ENCODE measurements at places on chromosomes 11 and 22.

DNA sequence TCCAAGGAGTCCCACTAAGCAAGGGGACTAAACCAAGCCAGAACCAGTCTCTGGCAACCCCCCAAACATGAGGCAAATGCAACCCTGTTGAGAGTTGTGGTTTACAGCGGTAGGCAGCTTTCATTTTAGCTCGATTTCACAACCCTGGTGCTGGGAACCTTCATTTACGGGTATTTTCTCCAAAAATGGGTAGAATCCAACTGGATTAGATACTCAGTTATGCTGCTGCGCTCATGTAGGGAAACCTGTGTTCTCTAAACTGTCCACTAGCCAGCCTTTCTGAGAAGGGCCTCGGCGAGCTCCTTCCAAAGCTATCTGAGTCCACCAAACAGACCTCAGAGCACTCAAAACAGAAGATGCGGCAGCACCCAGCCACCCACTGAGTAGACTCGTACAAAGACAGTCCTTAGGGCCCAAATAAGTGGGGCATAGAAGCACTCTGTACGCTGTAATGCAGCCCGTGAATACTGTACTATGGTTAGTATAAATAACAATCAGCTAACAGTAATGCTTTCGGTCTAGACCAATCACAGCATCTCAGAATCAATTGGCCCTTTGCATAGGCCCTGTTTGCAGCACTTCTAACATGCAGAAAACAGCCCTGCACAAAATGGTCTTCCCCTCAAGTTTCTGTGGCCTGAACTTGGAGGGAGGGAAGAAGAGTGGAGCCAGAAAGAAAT, 104.7 kb downstream of the ETS1 start:
- DNase-seq: no peak

DNA sequence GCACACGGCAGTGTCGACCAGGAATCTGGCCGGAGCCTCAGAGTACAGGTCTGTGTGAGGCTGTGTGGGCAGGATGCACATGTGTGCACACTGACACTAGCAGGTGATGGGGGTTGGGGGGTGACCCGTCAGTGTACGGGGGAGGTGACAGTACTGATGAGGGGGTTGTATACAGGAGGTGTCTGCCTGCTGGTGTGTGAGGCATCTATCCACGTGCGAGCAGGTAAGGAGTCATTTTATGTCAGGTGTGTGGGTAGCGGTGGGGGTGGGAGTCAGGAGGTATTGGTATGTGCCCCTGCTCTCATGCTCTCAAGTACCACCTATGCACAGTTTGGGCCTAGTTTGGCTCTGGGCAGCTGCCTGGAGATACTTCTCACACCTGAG, 4.5 kb upstream of the PHRF1 start:
- no peak for DNase-seq

- no peak for DNase-seq
Observed at GRCh38 chr11:130369141-130369691, 54.5 kb upstream of the ZBTB44 start.

GRCh38 chr11:77778549-77778948, 42.0 kb downstream of the RSF1 start:
- no peak for DNase-seq

- no peak for DNase-seq
Observed at GRCh38 chr11:14969901-14970323, 2.2 kb downstream of the CALCA start.

DNA sequence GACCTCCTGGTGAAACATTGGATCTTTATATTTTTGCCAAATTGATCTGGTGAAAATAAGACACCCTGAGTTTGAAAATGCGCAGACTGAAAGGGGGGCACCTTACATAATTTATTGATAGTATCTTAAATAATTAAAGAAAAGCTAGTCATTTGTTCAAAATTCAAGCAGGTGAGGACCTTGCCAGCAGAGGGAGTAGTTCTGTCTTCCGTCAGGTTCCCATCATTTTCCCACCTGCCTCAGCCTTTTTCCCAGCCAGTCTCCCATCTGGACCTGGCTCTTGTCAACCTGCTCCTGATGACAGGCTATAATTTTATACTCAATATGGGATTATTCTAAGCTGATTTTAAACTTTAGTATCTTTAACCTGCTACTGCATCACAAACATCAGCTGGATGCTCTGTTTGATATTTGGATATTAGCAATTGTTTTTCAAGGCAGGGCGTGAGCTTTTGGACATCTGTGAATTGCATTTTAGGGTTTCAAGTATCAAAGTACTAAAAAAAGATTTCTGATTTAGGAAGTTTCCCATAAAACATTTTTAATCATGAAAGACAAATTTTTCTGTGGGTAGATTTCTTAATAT, 132.0 kb downstream of the ELP4 start:
- no peak for DNase-seq

- DNase-seq: no peak
Observed at GRCh38 chr11:69062169-69062855, 13.6 kb downstream of the TPCN2 start.

DNA sequence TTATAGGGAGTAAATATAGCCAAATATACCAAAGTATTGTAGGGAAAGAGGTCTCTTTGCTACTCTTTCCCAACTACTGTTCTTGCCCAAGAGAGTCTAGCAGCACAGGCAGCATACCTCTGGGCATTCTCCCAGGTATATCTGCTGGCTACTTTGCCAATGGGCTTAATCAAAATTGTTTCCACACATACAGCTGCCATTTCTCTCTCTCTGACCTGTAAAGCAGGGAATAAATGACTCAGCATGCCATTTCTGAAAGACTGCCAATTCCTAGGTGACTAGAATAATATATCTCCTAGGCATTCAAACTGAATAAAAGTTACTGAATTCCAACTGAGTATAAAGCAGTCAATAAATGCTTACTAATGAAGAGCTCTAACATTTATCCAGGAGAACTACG, 44.6 kb downstream of the RDX start:
- DNase-seq: peak; percentile 12

DNA sequence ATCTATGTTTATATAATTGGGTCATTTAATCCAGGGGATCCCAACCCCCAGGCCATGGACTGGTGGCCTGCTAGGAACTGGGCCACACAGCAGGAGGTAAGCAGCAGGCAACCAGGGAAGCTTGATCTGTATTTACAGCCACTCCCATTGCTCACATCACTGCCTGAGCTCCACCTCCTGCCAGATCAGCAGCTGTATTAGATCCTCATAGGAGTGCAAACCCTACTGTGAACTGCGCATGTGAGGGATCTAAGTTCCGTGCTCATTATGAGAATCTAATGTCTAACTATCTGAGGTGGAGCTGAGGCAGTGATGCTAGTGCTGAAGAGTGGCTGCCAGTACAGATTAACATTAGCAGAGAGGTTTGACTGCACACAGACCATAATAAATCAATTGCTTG, 32.8 kb downstream of the MS4A2 start:
- no peak for DNase-seq

Measured in AG04449 (cell line).